ENCODE measurements at places on chromosomes 6 and 20.

DNA sequence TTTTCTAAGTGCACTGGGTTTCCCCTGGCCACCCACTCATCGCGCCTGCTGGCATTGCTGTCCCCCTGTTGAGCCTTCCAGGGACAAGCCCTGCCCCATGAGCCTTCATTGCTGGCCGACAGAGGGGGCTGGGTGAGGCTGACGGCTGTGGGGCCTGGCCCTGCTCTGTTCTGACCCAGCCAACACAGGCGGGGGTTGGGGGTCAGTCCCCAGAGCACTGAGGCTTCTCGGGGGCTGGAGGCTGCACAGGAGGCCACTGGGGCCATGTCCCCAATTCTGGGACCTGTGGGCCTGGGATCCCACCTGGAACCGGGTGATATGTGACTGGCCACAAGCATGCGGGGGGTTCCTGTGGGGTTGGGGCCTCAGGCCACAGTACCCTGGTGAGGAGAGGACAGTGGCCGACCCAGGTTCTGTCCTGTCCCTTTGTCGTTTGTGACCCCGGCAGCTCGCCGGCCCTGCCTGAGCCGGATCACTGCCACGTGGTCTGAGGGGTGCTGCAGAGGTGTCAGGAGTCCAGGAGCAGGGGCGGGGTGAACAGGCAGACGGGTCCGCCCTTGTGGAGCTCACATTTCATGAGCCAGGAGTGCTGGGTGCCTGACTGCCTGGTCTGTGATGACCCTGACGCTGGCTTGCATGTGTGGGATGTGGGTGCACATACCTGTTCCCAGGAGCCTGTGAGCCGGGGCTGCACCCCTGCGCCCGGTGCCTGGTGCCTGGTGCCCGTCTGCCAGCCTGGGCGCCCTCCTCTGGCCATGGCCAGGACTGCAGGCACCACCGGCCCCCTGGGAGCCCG is 2.1 kb upstream of the COL20A1 start:
- peak; percentile 86 for DNase-seq

DNA sequence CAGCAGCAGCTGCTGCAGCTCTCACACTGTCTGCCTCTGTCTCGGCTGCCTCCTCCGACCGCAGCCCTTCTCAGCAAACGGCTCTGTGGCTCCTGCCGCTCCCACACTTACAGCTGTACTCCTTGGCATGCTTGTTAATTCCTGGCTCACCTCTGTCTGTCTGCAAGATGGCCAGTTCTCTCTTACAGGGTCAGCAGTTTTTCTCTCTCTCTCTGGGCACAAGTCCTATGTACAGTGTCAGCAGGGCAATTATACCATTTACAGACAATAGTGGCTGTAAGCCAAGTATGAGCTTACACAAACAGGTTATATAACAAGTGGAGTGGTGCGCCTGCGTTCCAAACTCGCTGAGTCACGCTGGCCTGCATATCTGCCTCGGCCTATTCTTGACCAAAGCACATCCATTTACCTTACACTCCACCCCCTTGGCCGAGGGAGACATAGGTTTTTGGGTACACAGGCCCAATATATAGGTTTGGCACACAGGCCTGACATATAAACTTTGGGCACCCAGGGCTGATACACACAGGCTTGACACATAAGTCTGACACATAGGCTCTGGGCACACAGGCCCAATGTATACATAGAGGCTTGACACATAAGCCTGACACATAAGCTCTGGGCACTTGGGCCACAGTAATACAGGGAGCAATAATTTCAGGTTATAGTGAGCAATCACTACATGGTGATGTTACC is 4.4 kb downstream of the ZKSCAN3 start:
- no peak for DNase-seq

DNA sequence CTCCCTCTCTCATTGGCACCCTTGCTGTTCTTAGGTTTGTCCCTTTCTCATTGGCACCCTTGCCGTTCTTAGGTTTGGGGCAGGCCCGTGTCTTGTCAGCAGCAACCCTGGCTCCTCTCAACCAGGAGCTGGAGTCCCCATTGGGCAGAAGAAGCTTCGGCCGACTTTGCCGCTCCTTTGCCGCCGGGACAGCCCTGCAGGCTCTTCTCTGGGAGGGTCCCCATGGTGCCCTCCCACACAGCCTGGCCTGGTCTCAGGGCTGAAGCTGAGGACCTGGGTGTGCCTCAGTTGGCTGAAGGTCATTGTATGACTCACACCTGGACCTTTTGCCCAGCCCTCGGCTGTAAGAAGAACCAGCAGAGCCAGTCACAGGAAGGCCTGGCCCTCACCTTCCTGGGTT is 59.6 kb downstream of the PPP1R14C start:
- DNase-seq: no peak

GRCh38 chr6:106939208-106939607 is 35.3 kb downstream of the CD24 start:
- no peak for DNase-seq

DNA sequence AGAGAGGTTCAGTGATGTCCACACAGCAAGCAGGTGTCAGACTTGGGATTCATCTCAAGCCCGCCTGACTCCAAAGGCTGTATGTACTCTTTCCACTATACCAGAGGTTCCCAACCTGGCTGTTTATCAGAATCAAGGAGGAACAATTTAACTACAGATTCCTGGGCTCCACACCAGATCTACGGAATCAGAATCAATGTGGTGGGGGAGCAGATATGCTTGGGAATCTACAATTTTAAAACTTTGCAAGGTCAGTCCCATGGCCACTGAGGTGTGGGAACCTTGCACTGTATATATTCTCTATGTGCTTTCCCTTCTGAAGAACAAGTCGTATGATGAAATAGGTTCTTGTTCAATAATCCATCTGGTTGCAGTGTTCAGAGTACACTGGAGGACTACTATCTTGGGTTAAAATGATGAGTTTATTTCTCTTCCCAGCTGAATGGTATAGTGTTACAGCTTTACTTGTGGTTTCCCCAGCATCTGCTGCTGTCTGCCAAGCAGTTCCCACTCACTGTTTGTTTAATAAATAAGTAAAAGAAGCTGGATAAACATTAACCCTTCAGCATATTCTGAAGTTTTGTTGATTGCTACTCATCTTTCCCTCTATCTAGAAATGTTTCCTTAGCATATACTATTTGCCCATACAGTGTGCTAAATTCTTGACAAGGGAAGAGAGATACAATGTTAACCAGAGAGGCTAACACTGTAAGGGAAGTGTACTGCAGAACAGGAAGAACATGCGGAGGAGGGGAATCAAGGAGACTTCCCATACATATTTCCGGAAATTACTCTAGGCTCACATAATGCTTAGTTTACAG is 9.9 kb downstream of the TTI1 start:
- no peak for DNase-seq

- no peak for DNase-seq
These were observed 22.2 kb downstream of the TFEB start for GRCh38 chr6:41713159-41713649.

GRCh38 chr6:14664621-14665315 is 547.2 kb downstream of the CD83 start:
- no peak for DNase-seq

DNA sequence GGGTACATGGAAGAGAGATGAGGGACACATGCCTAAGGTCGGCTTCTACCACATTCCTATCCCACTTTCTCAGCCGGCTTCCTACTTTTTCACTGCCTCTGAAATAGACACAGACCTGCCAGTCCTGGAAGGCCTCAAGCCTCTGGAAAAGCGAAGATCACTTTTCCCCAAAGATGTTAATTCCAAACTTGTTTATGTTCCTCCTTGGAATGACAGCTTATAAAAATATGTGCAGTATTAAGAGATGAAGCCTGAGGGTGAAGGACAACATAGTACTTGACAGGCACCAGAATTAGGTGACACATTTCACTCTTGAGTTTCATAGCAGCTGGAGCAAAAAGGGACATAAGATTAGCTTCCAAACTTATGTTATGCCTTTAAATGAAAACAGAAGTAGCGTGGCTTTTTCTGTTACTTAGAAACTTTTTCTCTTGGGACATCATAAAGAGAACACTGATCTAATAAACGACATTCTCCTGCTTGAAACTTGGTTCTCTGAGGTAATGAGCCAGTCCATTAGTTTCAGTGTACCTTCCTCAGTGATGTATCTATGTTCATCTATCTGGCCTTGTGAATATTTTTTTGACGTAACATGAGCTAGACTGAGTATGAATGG is 25.3 kb downstream of the FOXO3 start:
- no peak for DNase-seq

DNA sequence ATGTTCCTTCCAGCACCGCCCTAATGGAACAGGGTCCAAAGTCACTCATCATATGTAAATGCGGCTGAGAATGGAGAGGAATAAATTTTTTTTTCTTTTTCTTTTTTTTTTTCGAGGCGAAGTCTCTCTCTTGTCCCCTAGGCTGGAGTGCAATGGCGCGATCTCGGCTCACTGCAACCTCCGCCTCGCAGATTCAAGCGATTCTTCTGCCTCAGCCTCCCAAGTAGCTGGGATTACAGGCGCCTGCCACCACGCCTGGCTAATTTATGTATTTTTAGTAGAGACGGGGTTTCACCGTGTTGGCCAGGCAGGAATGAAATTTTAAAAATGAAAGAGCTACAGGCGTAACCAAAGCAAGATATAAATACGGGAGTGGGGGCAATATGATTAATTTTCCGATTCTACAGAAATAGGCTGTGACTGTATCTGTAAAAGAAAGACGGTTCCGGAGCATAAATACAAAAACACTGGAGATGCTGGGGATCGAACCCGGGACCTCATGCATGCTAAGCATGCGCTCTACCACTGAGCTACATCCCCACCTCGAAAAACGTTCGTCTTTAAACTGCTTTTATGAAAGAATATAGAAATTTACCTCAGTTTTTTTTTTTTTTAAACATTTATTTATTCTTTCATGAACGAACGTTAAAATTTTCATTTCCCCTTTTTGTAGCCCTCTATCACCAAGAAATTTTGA is 132.2 kb downstream of the GPX5 start:
- DNase-seq: peak; percentile 78

- no peak for DNase-seq
These were observed 637.1 kb downstream of the UTRN start for GRCh38 chr6:144922120-144922722.

- DNase-seq: no peak
These were observed 17.1 kb downstream of the TTLL2 start for GRCh38 chr6:167341665-167342655.

GRCh38 chr20:3248167-3248992 is 9.4 kb upstream of the SLC4A11 start:
- DNase-seq: no peak

- no peak for DNase-seq
These were observed 35.1 kb downstream of the MAP3K5 start for GRCh38 chr6:136757150-136757549.

- DNase-seq: no peak
These were observed 167.1 kb downstream of the PHF3 start for GRCh38 chr6:63802606-63803206.

GRCh38 chr6:20708367-20709124 is 174.3 kb downstream of the CDKAL1 start:
- no peak for DNase-seq

DNA sequence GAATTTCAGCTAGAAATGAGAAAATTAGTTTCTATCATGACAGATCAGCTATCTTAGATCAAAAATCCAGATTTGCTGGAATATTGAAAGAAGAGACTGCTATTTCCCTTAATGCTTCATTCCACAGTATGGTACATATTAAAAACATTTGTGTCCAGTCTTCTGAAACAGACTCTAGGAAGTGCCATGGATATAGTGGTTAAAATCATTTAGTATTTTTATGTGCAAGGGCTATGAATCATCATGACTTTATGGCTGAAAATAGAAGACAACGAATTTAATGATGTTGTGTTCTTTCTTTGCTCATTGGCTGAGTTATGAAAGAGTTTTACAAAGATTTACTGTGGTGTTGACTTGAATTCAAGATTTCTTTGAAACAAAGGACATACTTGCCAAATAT is 146.6 kb downstream of the ANKRD60 start:
- DNase-seq: no peak

DNA sequence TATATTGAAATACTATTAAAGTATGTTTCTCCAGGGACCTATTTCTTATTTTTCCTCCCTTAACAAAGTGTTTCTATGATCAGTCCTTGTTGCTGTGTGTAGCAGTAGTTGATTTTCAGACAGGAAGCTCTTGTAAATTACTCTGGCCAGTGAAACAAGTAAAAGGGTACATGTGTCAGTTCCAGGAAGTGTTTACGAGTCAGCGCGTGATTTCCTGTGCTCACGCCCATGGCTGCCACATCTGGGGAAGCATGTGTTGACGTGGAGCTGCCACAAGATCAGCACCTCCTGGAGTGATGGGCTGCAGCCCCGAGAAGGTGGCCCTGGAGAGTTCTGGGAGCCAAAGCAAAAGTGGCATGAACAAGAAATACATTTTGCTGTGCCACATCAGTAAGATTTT is 38.6 kb upstream of the GGTLC1 start:
- peak; percentile 85 for DNase-seq

DNA sequence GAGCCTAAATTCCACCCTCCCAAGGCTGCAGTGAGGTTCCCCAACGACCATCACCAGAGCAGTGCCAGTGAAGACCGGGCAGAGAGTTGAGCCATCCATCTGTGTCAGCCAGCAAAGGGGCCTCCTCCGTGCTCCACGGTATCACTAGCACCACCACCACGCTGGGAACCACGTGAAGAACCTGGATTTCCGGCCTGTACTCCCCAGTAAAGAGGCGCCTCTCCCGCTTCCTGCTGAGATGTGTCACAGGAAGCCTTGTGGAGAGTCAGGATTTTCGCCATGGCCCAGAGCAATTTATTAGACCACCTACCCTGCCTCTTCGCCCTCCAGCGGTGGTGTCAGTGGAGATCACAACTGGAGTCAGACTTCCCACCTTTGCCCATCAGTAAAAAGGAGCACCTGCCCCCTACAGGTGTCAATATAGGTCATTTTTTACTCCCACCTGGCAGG is 28.8 kb downstream of the CPXM1 start:
- no peak for DNase-seq

DNA sequence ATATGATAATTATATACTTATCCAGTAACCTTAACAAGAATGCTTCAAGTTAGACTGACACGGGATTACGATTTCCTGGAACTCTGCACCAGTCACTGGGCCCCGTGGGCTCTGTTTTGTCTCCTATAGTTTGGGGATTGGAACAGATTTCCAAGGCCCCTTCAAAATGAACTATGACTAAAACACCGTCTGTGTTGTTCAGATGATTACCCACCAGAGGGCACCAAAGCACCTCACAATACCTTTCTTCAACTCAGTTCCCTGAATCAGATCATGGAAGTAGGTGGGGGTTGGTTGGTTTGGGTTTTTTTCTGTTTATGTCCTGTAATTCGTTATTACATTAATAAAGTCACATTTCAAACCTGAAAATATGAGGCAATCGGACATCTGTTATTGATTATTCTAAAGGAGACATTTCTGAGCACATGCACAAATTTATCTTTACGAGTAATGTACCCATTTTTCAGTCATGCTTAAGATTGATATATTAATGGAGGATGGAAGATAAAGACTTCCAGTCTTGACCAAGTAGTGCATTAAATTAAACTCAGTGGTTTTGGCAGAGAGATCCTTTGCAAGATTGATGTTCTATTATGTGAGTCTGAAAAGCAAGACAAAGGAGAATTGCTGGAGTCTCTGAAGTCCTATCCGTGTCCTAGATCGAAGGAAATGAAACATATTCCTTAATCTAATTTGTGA is 112.0 kb upstream of the COL21A1 start:
- peak; percentile 74 for DNase-seq

GRCh38 chr6:98835149-98836024 is 1.0 kb downstream of the POU3F2 start:
- no peak for DNase-seq

GRCh38 chr6:14919038-14919670 is 326.7 kb upstream of the JARID2 start:
- no peak for DNase-seq

GRCh38 chr20:45336530-45337366 is 11.5 kb downstream of the SDC4 start:
- DNase-seq: no peak
